CD4-positive, alpha-beta T cell treated with Interleukin-1 beta for 1 hour (primary cell): ENCODE measurements at places on chromosomes 7 and 10.

DNA sequence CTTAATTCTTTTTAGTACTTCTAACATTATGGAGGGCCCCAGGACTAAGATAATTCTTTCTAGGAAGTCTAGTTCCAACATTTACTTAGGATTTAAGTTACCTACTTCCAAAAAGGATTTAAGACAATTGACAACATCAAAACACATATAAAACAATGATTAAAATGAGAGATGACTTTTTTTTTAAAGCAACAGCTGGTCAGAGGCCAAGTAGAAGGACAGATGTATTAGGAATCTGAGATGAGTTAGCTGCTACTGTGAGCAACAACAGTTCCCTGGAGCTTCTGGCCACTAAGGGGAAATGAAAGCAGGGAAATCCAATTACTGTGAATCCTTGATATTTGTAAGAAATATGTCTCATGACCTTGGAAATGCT is 222.3 kb downstream of the PHTF2 start:
- no peak for DNase-seq

GRCh38 chr7:54877683-54878082 is 118.7 kb upstream of the SEC61G start:
- DNase-seq: no peak

- no peak for DNase-seq
Observed at GRCh38 chr7:108402865-108403264, 53.4 kb downstream of the NRCAM start.

DNA sequence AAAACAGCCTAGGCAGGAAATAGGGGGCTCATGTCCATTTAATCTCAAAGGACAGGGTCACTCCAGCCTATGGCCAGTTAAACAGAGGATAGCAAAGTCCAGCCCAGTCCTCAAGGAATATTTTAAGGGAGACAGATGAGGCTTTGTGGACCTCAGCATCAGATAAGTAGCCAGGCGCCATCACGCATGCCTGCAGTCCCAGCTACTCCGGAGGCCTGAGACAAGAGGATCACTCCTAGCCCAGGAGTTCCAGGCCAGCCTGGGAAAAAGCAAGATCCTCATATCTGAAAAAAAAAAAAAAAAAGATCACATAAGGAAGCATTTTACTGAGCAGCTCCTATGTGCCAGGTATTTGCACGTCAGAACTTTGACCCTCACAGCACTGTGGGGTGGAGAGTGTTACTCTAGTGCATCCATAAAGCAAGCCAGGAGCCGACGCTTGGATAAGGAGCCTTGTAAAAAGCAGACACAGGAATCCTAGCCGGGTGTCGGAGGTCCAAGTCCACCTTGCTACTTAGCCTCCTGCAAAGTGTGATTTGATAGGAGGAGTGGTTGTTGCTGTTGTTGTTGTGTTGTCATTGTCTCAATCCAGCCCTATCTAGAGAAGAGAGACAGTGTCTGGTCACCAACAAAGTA is 61.8 kb upstream of the DOCK1 start:
- DNase-seq: no peak

DNA sequence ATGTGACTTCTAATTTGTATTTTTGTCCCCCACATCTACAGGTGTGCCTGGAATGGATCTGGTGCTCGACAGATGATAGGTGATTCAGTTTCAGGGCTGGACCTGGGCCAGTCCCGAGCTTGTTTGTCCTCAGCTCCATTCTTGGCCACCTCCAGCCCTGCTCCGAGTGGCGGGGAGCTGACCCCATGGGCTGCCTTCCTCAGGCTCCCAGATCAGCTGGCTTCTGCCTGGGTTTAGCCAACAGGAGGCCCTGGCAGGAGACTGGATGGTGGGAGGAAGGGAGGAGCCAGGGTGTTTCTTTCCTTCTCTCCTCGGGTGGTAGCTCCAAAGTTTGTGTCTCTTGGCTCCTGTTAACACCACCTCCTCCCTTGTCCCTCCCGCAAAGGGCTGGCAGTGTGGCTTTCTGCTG is 75.2 kb downstream of the CDH23 start:
- DNase-seq: no peak
